ENCODE measurements at places on chromosomes 12 and 14.

DNA sequence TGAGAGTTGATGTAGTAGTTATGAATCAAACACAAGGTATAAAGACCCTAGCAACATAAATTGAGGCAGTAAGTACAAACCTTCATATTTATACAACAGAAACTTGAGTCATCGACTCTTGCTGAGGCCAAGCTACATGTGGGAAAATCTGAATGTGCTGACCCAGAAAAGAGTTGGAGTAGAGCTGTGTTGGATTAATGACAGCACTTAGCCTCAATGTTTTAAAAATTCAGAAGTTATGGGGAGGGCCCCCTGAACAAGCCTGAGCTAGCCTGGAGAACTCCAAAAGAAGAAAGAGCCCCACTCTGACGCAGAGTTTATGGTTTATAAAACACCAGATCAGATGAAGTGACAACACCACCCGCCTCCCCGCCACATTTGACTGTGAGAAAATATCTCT lies 100.0 kb downstream of the DUSP6 start:
- no peak for DNase-seq

GRCh38 chr14:94970941-94971730 lies 186.2 kb downstream of the DICER1 start:
- DNase-seq: no peak

- no peak for DNase-seq
Observed at GRCh38 chr12:51901121-51901817, 6.0 kb upstream of the ACVRL1 start.

DNA sequence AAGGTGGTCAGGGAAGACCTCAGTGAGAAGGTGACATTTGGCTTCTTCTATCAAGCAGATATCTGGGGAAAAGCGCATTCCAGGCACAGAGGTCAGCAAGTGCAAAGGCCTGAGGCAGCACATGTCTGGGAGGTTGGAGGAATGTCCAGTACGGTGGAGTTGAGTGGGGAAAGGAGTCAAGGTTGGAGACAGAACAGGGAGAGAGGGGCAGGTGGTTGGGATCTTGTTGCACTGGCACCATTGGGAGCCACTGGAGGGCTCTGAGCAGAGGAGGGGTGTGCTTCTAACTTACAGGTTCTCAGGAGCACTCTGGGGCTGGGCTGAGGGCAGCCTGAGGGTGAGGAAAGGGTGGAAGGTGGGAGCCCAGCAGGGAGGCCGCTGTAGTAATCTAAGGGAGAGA lies 52.1 kb downstream of the EID3 start:
- no peak for DNase-seq

GRCh38 chr12:3200032-3200617 lies 122.9 kb downstream of the TSPAN9 start:
- no peak for DNase-seq

Measured in hematopoietic multipotent progenitor cell treated with erythropoietin and hydrocortisone succinate and interleukin-3 and kit ligand, for 8 days (in vitro differentiated cells).